ENCODE measurements at places on chromosomes 2 and 18.

DNA sequence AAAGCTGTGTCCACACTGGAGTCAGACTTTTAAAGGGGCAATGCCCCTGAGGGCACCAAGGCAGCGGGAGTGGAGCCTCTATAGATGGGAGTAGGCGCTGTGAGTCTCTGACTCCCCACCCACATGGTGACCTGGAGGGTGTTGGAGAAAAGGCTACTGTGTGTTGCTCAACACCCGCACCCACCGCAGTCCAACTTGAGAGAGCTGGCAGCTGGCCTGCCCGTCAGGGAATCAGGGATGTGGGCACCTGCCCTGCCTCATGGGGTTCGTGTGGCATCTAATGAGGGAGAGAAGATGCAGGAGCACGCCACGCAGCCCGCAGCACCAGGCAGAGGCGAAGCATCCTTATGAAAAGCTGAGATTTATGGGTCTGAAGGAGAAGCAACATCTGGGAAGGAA, 84.2 kb downstream of the KLHL29 start:
- no peak for DNase-seq

- DNase-seq: peak; percentile 40
Observed at GRCh38 chr2:182763311-182763912, 47.4 kb downstream of the DNAJC10 start.

DNA sequence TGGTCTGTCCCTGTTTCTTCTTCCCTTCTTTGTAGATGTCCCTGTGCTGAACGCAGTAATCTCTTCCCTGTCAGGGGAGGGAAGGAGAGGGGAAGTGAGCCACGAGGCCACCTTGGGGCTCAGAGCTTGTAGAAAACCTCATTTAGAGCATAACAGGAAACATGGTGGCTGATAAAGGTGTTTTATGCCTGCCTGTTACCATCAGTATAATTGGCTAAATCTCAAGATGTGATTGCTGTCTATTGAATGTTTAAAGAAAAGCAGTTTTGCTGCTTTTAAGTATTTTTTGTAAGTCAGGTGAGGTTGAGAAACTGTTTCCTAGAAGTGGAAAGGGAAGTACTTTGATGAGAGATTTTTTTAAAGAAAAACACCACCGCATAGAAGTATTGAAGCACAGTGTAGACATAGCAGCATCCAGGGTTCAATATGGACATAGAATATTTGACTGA, 59.7 kb upstream of the PDK1 start:
- no peak for DNase-seq

- DNase-seq: no peak
Observed at GRCh38 chr2:162435676-162436075, 91.7 kb downstream of the GCA start.

DNA sequence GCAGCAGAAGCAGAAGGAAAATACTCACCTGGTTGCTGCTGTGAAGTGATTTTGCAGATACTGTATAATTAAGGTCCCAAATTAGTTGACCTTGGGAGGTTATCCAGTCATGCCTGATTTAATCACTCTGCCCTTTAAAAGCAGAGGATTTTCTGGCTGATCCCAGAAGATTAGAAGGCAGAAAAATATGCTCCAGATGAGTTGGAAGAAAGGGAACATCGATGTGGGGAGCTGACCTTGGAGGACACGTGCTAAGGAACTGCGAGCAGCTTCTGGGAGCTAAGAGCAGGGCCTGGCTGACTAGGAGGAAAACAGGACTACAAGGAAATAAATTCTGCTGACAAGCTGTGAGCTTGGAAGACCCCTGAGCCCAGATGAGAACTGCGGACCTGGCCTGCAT, 13.3 kb upstream of the DYM start:
- no peak for DNase-seq

GRCh38 chr2:215027779-215028178, 110.6 kb downstream of the ABCA12 start:
- no peak for DNase-seq

DNA sequence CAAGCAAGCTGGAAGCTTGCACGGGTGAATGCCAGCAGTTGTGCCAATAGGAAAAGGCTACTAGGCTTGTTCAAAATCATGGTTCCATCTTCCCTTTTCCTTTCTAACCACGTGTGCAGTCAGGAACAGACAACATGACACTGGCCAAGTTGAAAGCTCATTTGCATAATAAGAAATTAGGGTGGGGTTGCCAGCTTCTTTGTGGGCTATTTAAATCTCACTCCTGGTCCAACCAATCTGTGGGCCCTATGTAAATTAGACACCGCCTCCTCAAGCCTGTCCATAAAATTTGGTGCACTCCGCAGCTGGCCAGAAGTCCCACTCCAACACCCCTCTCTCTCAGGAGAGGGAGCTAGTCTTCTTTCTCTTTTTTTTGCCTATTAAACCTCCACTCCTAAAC, 1948.4 kb upstream of the PIK3C3 start:
- no peak for DNase-seq

GRCh38 chr2:35708411-35708923, 647.1 kb upstream of the CRIM1 start:
- no peak for DNase-seq

- DNase-seq: no peak
Observed at GRCh38 chr2:158315000-158315399, 141.6 kb downstream of the CCDC148 start.

DNA sequence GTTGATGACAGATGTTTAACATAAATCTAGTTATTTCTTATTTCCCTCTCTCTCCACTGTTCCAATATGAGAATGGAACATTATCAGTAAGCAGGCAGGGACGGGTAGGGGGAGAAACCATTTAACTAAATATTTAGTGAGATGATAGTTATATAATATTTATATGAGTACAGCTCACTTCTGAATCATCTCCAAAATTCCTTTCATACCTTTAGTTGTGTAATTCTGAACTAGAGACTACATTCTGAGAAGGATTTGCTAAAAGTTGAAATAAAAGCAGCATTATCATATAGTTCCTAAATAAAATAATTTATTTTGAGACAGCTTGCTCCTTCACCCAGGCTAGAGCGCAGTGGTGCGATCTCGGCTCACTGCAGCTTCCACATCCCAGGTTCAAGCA, 41.4 kb downstream of the B4GALT6 start:
- DNase-seq: no peak

- DNase-seq: peak; percentile 7
Observed at GRCh38 chr2:74334931-74335333, 8.3 kb downstream of the SLC4A5 start.

GRCh38 chr2:27191070-27191829, 20.6 kb upstream of the ATRAID start:
- no peak for DNase-seq

DNA sequence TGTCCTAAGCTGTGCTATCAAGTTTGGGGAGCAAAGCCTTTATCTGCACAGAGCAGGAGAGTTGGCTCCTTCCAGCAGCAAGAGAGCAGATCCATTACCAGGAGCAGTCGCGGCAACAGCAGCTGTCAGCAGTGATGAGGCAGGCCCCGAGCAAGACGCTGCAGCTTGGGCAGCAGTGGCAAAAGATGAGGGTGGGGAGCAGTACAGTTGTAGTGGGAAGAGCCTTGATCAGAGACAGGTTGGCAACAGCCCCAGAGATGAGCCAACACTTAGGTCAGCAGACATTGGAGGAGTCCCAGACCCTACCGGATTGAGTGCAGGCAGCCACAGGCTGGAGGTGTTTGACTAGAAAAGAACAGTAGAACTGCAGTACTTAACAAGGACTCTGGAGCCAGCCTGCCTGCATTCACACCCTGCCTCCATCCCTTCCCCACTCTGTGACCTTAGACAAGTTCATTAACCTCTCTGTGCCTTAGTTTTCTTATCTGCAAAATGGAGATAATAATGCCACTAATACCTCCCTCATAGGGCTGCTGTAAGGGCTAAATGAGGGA, 117.1 kb upstream of the SERTAD2 start:
- DNase-seq: peak; percentile 54

GRCh38 chr2:120617055-120617454, 118.6 kb upstream of the GLI2 start:
- no peak for DNase-seq

DNA sequence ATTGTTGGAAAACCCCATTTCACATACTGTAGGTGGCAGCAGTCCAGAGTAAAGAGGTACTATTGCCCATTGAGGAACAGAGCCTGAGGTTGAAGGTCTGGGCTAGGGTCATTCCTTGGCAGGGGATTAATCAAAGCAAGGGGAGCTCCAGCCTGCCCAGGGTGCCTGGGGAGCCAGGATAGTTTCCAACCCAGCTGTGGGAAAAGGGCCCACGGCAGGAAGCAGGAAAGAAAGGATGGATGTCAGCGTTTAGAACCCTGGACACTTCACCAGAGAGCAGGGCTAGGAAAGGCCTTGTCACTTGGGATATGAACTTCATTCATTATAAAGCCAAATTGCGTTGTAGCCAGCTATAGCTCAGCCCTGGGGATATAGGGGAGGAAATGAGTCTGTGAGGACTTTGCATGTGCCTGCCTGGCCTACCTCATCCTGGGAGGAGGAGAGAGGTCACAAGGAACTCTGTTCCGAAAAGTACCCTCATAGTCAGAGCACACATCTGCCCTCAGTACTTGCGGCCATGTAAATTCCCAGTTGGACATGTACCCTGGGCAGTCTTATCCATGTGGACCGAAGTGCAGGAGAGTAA, 140.2 kb upstream of the COPS8 start:
- no peak for DNase-seq

- no peak for DNase-seq
Observed at GRCh38 chr18:7808992-7809391, 241.9 kb downstream of the PTPRM start.

GRCh38 chr2:47219970-47220369, 64.9 kb upstream of the STPG4 start:
- no peak for DNase-seq

- DNase-seq: no peak
Observed at GRCh38 chr2:110678457-110679336, 834 bp upstream of the BUB1 start.

GRCh38 chr18:35991696-35992095, 19.2 kb downstream of the RMP24 start:
- no peak for DNase-seq

GRCh38 chr18:79426376-79427300, 30.9 kb downstream of the NFATC1 start:
- no peak for DNase-seq

DNA sequence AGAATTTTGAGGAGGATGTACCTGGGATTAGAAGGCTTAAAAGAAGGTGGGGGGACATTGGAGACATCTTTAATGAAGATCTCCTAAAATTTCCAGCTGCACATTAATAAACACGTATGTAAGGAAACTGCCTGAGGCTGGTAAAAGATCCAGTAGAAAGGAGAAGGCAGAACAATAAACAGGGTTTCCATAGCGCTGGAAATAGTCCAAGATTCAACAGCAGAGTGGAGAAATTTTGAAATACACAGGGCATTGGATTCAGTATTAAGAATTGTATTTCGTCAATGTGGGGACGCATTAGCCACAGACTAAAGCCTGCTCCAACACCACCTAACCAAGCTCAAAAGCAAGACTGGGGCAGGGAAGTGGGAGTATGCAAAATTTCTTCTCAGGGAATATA, 606.9 kb upstream of the NRXN1 start:
- no peak for DNase-seq

DNA sequence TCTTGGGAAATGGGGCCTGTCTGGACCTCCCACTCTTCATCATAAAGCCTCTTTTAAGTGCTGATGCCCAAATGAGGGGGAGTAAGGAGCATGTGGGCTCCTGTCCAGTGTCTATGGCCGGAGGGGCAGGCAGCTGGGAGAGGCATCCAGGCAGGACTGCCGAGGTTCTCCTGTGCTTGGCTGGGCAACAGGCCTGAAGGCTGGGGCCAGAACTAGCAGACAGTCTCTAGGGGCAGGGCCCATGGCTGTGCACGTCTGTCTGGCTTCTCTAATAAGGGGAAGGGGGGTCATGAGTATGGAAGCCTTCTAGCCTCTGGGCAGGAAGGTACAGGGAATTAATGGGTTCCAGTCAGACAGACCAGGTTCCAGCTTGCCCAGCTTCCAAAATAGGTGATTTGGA, 128.6 kb downstream of the SMAD2 start:
- DNase-seq: no peak

GRCh38 chr18:45493830-45494229, 121.4 kb upstream of the SLC14A2 start:
- no peak for DNase-seq

- no peak for DNase-seq
Observed at GRCh38 chr2:134469516-134470115, 215.7 kb downstream of the MGAT5 start.

GRCh38 chr2:15284614-15285013, 276.5 kb downstream of the NBAS start:
- DNase-seq: no peak

GRCh38 chr2:232333361-232334135, 45.0 kb upstream of the ALPP start:
- DNase-seq: no peak

DNA sequence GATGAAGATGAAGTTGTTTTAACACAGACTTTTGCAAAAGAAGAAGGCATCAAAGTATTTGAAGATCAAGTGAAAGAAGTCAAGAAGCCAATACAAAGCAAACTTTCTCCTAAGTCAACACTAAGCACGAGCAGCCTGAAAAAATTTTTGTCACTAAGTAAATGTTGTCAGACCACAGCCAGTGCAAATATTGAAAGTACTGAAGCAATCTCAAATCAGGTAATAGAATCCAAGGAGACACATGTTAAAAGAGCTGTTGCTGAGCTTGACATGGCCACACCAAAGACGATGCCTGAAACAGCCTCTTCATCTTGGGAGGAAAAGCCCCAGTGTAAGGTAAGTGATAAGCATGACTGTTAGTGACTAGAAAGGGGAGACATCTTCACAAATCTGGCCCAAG, 75.1 kb downstream of the FSIP2 start:
- no peak for DNase-seq

- no peak for DNase-seq
Observed at GRCh38 chr2:20880221-20880771, 57.4 kb upstream of the LDAH start.

- DNase-seq: no peak
Observed at GRCh38 chr2:202009019-202009481, 24.6 kb upstream of the FZD7 start.

- no peak for DNase-seq
Observed at GRCh38 chr2:182055993-182056392, 70.3 kb downstream of the PPP1R1C start.

GRCh38 chr2:26444236-26444635, 33.7 kb downstream of the OTOF start:
- DNase-seq: no peak

GRCh38 chr2:44247924-44248323, 27.4 kb upstream of the SLC3A1 start:
- DNase-seq: no peak

DNA sequence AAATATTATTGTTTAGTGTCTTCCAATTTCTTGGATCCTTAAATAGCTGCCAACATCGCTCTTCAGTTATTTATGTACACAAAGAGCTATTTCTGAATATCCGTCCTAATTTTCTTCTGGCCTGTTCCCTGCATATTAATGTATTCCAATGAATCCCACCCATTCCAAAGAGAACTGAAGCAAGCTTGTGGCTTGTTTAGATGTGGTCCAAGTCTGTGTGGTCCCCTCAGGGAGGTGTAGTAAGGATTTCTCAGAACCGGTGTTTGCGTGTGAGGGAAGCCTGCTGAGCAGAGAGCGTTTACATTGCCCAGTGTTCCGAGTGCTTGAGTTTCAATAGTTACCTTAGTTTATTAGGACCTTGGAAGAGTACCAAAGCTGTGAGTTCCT, 25.1 kb upstream of the IL1R1 start:
- no peak for DNase-seq

Measured in NCI-H2029 treated with DMSO at 0.1 percent for 48 hours (cell line).